ENCODE measurements at places on chromosomes 3 and 15.

- DNase-seq, result no peak
Measured at GRCh38 chr15:72554471-72555425, 80.6 kb downstream of the ARIH1 start.

GRCh38 chr15:99209326-99209725 is 40.1 kb downstream of the TTC23 start:
- DNase-seq, result no peak

DNA sequence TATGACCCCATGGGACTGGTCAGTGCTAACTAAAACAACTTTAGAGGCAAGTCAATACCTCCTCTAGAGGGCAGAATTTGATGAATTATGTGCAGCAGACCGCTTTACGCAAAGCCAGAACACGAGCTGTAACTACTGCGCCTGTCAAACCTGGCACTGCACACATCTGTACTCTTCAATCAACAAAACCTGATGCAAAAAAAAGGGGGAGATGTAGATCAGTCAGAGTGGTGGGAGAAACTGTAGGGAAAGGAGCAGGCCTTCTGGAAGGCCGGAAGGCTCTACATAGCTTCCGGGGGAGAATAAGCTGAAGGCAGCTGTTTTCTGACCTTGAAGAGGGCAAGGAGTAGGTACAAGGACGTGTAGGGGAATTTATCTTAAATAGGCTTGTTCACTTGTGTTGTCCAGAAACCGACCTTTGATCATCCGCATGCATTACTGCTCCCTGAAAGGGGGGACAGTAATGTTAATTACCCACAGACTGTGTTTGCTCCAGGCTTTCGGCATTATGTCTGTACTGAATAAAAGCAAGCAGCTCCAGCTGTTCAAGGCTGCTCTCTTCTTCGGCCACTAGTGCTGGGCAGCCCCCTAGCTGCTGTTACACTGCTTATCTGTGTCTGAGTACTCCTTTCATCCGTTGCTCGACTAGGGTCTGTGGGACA is 41.0 kb downstream of the GPR160 start:
- DNase-seq, result no peak

- DNase-seq, result no peak
Measured at GRCh38 chr15:39778021-39778420, 4.6 kb downstream of the FSIP1 start.

DNA sequence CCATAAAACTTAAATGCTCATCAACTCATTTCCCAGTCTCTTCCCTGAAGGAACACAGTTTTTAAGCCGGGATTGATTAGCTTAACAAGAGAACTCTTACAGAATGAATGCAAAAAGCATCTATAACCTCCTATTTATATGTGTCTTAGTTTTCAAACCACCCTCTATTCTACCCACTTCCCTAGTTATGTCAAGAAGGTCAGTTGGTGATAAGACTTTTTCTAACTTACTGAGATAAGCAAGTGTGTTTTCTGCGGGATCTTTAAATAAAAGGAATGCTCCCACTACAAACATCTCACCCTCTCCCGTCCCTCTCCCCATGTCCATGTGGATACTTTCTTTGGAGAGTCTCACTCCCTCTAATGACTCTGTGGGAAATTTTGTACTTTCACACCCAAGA is 218.5 kb downstream of the SV2B start:
- no peak for DNase-seq

GRCh38 chr15:91113030-91113429 is 13.0 kb downstream of the SV2B start:
- DNase-seq, result no peak

DNA sequence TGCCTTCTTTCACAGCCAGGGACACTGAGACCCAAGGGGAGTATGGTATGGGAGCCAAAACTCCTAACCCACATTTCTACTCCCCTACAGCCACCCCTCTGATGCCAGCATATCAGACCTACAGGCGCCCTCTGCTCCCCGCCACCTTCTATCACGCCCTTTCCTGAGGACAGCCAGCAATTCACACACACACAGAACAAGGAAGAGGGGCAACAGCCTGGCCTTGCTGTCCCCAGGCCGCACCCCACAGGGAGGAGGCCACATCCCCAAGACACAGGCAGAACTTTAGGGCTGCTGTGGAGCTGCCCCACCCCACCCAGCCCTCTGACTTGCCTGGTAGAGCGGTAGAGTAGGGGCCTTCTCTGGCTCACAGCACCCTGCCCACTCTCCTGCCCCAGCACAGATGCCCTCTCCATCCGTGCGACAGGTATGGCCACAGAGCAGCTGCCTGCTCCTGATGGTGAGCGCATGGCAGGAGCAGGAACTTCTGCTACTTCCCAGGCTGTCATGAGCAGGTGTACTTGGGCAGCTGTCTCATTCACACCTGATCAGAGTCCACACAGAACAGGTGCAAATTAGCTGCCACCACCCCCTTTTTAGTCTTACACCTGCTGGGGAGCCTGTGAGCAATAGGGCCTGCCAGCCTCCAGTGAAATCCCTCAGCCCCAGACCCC is 33.4 kb downstream of the CCDC33 start:
- no peak for DNase-seq

GRCh38 chr3:50160561-50160983 is 5.4 kb downstream of the SEMA3F start:
- no peak for DNase-seq
